ENCODE measurements at places on chromosomes 16 and 17. TPM values are rescaled to one million over a fixed set of nuclear protein-coding genes. Genes with fewer than 3 reads are reported as not detected.

- H3K36me3 ChIP-seq = no peaks in the 10 kb centered on the region
- H3K4me1 ChIP-seq = no peaks in the 10 kb centered on the region
- H3K27ac ChIP-seq = peak overlapping the region; percentile 59
- DNase-seq = no peak
- H3K4me3 ChIP-seq = peak overlapping the region; percentile 36
Observed at GRCh38 chr16:81745704-81746558, 33.2 kb upstream of the PLCG2 start.

- no peaks in the 10 kb centered on the region for H3K4me1 ChIP-seq
- no peak for DNase-seq
- no peaks in the 10 kb centered on the region for H3K36me3 ChIP-seq
- H3K4me3 ChIP-seq = no peak overlapping the region
- no peaks in the 10 kb centered on the region for H3K27me3 ChIP-seq
- H3K27ac ChIP-seq = no peak overlapping the region
Observed at GRCh38 chr17:11404431-11405276, 163.6 kb downstream of the SHISA6 start.

- H3K27ac ChIP-seq = no peak overlapping the region
- H3K27me3 ChIP-seq = no peaks in the 10 kb centered on the region
- no peaks in the 10 kb centered on the region for H3K36me3 ChIP-seq
- H3K4me1 ChIP-seq = peaks cover 14% of the 10 kb centered on the region
- H3K4me3 ChIP-seq = peak overlapping the region; percentile 37
Observed at GRCh38 chr17:1643293-1643998, 2.1 kb downstream of the SCARF1 start.

- no peak for DNase-seq
- H3K36me3 ChIP-seq = no peaks in the 10 kb centered on the region
- peak overlapping the region; percentile 69 for H3K27ac ChIP-seq
- H3K4me1 ChIP-seq = peaks cover 69% of the 10 kb centered on the region
Observed at GRCh38 chr16:89365044-89365467, 125.3 kb downstream of the ANKRD11 start.

- no peak overlapping the region for H3K4me3 ChIP-seq
- H3K4me1 ChIP-seq = 0 out of 2 replicates have a peak, but pooled peaks cover 3% of the 10 kb centered on the region
- H3K36me3 ChIP-seq = peaks cover 12% of the 10 kb centered on the region
- no peak overlapping the region for H3K27ac ChIP-seq
Observed at GRCh38 chr16:14548933-14549788, 80.9 kb downstream of the PARN start.

DNA sequence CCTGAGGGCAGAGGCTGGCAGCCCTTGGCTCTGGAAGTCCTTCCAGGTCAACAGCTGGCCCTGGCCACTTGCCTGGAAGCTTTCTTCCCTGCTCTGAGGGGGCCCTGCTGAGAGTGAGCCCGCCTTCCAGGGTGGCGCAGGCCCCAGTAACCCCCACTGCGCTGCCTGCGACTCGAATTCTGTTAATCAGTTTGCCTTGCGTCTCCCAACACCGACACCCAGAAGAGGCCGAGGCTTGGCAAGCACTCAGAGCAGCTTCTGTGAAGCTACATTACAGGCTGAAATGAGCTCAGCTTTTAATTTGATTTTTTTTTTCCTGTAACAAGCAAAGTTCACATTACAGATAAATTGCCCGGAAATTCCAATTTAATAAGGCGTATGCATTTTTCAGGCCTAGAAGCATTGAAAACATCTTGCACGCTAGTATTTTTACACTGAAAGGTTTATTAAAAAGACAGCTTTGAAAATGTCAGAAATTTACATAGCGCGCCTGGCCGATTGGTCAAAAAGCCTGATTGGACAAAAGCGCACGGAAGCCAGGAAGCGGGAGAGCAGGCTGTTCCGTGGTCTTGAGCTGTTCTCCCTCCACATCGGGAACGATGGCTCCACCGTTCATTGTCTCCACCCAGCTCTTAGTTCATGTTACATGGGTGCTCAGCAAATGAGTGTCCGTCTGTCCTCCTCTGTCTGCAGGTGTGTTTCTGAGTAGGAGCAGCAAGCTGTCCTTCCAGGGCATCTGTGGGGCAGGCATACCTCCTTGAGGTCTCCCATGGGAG is 65.5 kb upstream of the HSBP1 start:
- no peak overlapping the region for H3K27ac ChIP-seq
- H3K4me3 ChIP-seq = no peak overlapping the region

DNA sequence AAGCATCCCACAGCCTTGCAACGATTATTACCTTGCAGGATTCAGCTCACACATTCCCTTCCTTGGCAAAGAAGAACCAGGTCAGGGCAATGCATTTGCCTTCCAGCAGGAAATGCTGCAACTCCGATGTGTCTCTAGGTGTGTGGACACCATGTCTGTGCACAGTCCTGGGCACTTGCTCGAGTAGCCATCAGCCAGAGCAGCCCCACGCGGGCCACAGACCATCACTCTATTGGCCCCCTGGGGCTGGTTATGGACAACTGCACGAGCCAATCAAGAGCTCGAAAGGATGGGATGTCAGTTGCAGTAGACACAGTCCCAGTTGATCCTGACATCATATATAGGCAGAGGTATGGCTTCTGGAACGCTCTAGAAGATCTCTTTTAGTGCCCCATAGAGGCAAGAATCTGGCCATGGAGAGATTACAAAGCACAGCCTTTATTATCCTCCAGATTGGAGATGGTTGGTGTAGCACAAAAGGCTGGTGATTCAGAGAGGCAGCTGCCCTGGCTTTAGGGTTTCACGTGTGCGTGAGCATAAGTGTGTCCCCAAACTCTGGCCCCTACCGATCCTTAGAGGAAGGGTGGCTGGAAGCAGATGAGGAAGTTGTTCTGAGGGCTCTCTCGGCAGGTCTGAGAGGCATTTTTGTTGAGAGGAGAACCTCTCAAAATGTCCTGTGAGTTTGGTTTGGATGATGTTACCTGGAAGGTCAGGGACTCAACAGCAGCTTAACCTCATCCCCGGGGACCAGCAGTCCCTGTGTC is 403.8 kb downstream of the SEC14L1 start:
- H3K4me3 ChIP-seq = no peak overlapping the region
- H3K36me3 ChIP-seq = no peaks in the 10 kb centered on the region
- H3K4me1 ChIP-seq = 0 out of 2 replicates have a peak, but pooled peaks cover 2% of the 10 kb centered on the region
- no peak for DNase-seq
- H3K27ac ChIP-seq = no peak overlapping the region
- no peaks in the 10 kb centered on the region for H3K27me3 ChIP-seq

DNA sequence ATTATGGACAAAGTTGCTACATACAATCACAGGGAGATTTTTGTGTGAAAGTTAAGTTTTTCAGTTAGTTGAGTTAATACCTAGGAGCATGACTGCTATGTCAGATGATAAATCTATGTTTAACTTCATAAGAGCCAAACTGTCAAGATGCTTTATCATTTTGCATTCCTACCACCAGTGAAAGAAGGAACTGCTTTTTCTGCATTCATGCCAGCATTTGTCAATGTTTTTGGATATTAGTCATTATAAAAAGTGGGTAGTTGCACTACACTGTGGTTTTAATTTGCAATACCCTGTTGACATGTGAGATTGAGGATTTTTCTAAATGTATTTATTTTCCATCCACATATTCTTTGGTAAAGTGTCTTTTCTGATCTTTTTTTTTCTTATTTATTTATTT is 434.0 kb upstream of the MON1B start:
- H3K36me3 ChIP-seq = no peaks in the 10 kb centered on the region
- no peaks in the 10 kb centered on the region for H3K27me3 ChIP-seq
- H3K4me1 ChIP-seq = no peaks in the 10 kb centered on the region
- no peak for DNase-seq
- H3K27ac ChIP-seq = no peak overlapping the region

DNA sequence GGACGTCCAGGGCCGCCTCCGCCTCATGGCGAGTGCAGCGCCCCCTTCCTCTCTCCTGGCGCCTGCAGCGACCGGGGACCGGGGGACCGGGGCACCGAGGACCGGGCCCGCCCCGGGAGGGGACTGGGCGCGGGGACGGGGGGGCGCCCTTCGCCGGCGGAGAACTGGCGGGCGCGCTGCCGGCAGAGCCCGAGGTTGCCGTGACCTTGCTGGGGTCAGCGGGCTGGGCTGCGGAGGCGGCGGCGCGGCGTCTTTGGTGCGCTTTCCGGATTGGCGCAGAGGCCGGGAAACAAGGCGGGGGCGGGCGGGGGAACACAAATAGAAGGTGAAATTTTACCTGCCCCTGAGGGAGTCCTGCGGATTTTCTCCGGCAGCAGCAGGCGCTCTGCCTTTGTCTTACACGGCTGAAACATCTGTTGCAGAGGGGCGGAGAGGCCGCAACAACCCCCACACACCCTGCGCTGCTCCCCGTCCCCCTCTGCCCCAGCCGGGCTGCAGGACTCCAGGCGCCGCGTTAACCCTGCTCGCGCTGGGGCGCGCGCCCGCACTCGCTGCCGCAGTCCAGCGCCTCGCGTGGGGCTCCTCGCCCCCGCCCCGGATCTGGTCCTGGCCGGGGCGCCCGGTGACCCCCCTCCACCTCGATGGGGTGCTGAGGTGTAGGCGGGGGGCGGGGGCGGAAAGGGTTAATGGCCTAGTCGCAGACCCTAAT is 53.5 kb downstream of the SREBF1 start:
- DNase-seq = no peak
- H3K4me3 ChIP-seq = peak overlapping the region; percentile 57
- peak overlapping the region; percentile 59 for H3K27ac ChIP-seq

Gene TSPOAP1
- total RNA-seq = 0.05 TPM

Gene ADORA2B
- 42.7 TPM for total RNA-seq

Gene SLC6A2
- 0.10 TPM for total RNA-seq

All from Panc1 (cell line).